MCF 10A (cell line): ENCODE measurements at places on chromosomes 11 and 22. TPM values are rescaled to one million over a fixed set of nuclear protein-coding genes. Genes with fewer than 3 reads are reported as not detected.

GRCh38 chr11:64643920-64644646 is 53.1 kb downstream of the SLC22A12 start:
- H3K27ac ChIP-seq, result no peak overlapping the region
- H3K36me3 ChIP-seq, result no peaks in the 10 kb centered on the region
- DNase-seq, result no peak
- H3K4me3 ChIP-seq, result no peak overlapping the region
- no peaks in the 10 kb centered on the region for H3K4me1 ChIP-seq

GRCh38 chr11:111001081-111001430 is 244.5 kb upstream of the POU2AF2 start:
- no peak overlapping the region for H3K4me3 ChIP-seq
- no peaks in the 10 kb centered on the region for H3K27me3 ChIP-seq
- no peak for DNase-seq
- H3K36me3 ChIP-seq, result no peaks in the 10 kb centered on the region
- no peak overlapping the region for H3K27ac ChIP-seq

GRCh38 chr22:37244114-37244921 is at the start of gene RAC2:
Gene RAC2 (minus strand): TSS chr22:37244269. CDS start chr22:37244148, 121 bp downstream.
- H3K4me1 ChIP-seq, result peaks cover 13% of the 10 kb centered on the region
- H3K36me3 ChIP-seq, result no peaks in the 10 kb centered on the region
- peak; percentile 74 for DNase-seq
- H3K27ac ChIP-seq, result peak within 1 kb of the TSS; percentile 35

- H3K36me3 ChIP-seq, result peaks cover 10% of the 10 kb centered on the region
- H3K27me3 ChIP-seq, result peaks cover 15% of the 10 kb centered on the region
- H3K4me1 ChIP-seq, result peaks cover 26% of the 10 kb centered on the region
- H3K27ac ChIP-seq, result peak overlapping the region; percentile 95
- no peak overlapping the region for H3K4me3 ChIP-seq
- no peak for DNase-seq
Measured at GRCh38 chr22:29310065-29310862, 3.8 kb downstream of the GAS2L1 start.

The CYB5R2 gene
- total RNA-seq, result 1.2 and 1.6 TPM in 2 replicates

The FOLH1 gene
- not detected in 2 replicates for total RNA-seq
